ENCODE measurements at places on chromosomes 12 and 14. TPM values are rescaled to one million over a fixed set of nuclear protein-coding genes. Genes with fewer than 3 reads are reported as not detected.

SLC6A13 gene
- 1.1 TPM for total RNA-seq

SLC22A17 gene
- total RNA-seq: 22.6 TPM

UBE2N gene
- total RNA-seq: 66.8 TPM

PTPRR gene
- total RNA-seq: not detected

GPRC5D gene
- not detected for total RNA-seq

AMHR2 gene
- not detected for total RNA-seq

CRIP1 gene
- 98.1 TPM for total RNA-seq

DENR gene
- total RNA-seq: 52.6 TPM

FGF23 gene
- total RNA-seq: not detected

CLEC6A gene
- not detected for total RNA-seq

MUCL1 gene
- not detected for total RNA-seq

PLEKHG7 gene
- total RNA-seq: not detected

FSCB gene
- not detected for total RNA-seq

MLEC gene
- total RNA-seq: 40.7 TPM

MYBPC1 gene
- not detected for total RNA-seq

EPYC gene
- not detected for total RNA-seq

GPR137C gene
- total RNA-seq: 0.18 TPM

PMCH gene
- total RNA-seq: not detected

Data from naive thymus-derived CD8-positive, alpha-beta T cell (primary cell).